ENCODE measurements at places on chromosomes 7 and 10.

DNA sequence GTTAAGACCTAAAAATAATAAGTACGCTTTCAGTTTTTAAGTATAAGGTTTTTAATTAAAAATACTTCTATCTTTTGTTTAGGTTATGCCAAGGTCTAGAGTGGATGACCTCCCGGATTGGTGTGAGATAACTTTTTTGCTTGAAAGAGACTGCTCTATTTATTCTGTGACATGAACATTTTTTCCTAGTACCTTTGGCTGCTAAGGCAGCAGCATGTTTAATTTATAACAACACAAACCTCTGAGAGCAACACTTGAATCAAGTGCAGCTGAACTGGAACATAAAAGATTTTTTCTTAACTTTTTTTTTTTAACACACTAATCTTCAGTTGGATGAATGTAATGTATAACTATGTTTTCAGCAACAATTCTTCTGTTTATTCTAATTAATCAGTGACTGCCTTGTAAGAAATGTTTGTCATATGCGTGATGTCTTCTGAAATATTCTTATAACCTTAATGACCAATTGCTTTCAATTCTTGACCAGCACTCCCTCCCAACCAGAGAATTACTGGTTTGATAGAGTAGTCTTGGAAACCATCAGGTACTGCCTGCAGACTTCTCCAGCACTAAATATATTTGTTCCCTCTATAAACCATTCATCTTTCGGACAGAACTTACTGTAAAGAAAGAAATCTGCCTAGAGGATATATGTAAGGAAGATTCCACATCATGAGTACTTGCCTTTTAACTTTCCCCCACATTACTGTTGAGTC is 16.0 kb downstream of the ARL5B start:
- DNase-seq: no peak

DNA sequence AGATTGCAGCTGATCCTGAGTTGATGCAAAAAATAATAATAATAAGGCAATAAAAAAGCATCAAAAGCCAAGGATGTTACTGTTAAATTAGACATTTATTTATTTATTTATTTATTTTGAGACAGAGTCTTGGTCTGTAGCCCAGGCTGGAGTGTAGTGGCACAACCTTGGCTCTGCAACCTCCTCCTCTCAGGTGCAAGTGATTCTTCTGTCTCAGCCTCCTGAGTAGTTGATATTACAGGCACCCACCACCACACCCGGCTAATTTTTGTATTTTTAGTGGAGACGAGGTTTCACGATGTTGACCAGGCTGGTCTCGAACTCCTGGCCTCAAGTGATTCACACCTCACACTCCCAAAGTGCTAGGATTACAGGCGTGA is 465.5 kb upstream of the NRP1 start:
- DNase-seq: no peak

- no peak for DNase-seq
These were observed 95.3 kb upstream of the CARD11 start for GRCh38 chr7:3138997-3139396.

DNA sequence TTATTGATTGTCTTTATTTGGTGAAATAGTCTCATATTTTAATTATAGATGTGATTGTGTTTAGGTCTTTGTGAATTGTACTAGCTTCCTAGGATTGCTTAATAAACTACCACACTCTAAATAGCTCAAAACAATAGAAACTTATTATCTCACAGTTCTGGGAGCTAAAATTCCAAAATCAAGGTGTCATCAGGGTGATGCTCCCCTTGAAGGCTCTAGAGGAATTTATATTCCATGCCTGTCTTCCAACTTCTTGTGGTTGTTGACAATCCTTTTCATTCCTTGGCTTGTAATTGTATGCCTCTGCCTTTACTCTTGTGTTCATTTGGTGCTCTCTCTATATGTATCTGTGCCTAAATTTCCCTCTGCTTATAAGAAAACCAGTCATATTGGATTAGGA is 155.3 kb upstream of the AKR1E2 start:
- no peak for DNase-seq

- no peak for DNase-seq
These were observed 46.0 kb upstream of the CYCS start for GRCh38 chr7:25171071-25171470.
